ENCODE measurements at places on chromosomes 3 and 15.

GRCh38 chr3:63467392-63467791 is 185.1 kb upstream of the SNTN start:
- no peak for DNase-seq

DNA sequence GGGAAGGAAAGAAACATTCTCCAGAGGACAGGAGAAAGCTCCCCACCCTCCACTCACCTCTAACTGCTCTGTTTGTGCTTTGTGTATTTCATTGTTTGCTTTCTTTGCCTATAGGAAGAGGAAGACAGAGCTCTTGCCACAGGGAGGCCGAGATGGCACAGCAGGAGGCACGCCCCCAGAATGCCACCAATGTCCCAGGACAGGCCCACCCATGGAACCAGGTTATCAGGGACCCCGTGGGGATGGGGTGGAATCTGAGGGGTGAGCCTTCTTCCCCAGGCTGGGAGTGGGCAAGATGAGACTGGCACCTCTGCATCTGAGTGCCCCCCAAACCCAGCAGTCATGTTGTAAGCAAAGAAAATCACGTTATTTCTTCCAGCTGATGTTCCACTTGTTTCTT is 155.8 kb downstream of the TBC1D2B start:
- DNase-seq = no peak

DNA sequence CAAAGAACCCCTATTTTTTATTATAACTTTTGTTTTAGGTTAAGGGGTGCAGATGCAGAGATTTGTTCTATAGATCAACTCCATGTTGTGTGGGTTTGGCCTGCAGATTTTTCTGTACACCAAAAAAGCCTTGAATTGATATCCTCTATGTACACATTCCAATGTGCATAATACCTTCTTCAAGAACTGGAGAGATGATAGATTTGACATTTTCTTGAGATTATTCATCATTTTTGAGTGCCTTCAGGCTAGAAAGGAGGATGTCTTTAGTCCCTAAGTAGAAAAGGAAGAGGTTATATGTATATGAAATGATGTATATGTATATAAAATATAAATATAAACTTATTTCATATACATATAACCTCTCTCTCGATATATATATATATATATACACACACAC is 1190.0 kb upstream of the ALCAM start:
- DNase-seq = no peak

- no peak for DNase-seq
Measured at GRCh38 chr3:20066850-20067617, 26.8 kb downstream of the KAT2B start.

All from skeletal muscle cell (primary cell).